HCT116 (cell line): ENCODE measurements at places on chromosomes 4 and X. TPM values are rescaled to one million over a fixed set of nuclear protein-coding genes. Genes with fewer than 3 reads are reported as not detected.

The FOXO4 gene
- total RNA-seq, result 14.7 TPM

GRCh38 chr4:127120441-127121090 is 512.2 kb upstream of the INTU start:
- no peaks in the 10 kb centered on the region for H3K36me3 ChIP-seq
- H3K27me3 ChIP-seq, result no peaks in the 10 kb centered on the region
- no peak overlapping the region for H3K4me3 ChIP-seq
- DNase-seq, result no peak
- H3K4me1 ChIP-seq, result no peaks in the 10 kb centered on the region

DNA sequence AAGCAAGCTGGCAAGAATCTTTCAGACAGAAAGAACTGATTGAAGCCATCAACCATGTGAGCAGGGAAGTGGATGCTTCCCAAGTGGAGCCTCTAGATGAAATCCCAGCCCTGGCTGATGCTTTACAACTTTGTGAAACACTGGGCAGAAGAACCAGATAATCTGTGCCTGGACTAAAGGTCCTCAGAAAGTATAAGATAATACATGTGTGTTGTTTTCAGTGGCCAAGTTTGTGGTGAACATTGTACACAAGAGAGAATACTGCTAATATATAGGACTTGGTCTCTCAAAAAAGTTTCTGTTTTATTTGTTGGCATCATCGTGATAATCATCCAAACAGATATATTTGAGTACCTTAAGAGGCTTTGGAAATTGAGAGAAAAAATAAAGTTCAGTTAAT is 1367.8 kb upstream of the IGFBP7 start:
- no peaks in the 10 kb centered on the region for H3K27me3 ChIP-seq
- H3K36me3 ChIP-seq, result no peaks in the 10 kb centered on the region
- no peak for DNase-seq
- H3K4me1 ChIP-seq, result no peaks in the 10 kb centered on the region
- no peak overlapping the region for H3K4me3 ChIP-seq
- H3K27ac ChIP-seq, result no peak overlapping the region

The GAGE13 gene
- not detected for total RNA-seq

GRCh38 chrX:109343671-109344070 is 138.2 kb downstream of the GUCY2F start:
- no peak for DNase-seq
- no peaks in the 10 kb centered on the region for H3K27me3 ChIP-seq
- peaks cover 13% of the 10 kb centered on the region for H3K4me1 ChIP-seq
